ENCODE measurements at places on chromosomes 7 and 10.

DNA sequence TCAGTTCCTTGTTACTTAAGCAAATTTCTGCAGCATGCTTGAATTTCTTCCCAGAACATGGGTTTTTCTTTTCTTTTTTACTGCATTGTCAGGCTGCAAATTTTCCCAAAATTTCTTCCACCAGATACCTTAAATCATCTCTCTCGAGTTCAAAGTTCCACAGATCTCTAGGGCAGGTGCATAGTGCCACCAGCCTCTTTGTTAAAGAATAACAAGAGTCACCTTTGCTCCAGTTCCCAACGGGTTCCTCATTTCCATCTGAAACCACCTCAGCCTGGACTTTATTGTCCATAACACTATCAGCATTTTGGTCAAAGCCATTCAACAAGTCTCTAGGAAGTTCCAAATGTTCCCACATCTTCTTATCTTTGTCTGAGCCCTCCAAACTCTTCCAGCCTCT is 389.2 kb downstream of the NXPH1 start:
- DNase-seq: no peak

GRCh38 chr7:3207387-3207902 is 93.6 kb upstream of the SDK1 start:
- no peak for DNase-seq

DNA sequence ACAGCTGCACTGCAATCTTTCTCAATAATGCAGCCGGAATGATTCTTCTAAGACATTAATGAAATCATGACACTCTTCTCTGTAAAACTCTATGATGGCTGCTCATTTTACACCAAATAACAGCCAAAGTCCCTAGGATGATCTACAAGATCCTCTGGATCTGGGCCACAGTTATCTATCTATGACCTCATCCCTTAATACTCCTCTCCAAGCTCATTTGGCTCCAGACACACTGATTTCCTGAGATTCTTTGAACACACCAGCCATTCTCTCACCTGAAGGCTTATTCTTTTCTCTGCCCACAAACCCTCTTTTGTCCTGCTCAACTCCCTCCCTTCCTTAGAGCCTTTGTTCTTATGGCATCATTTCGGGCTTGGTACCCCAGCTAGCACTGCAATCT is 577.4 kb upstream of the ANKRD30A start:
- no peak for DNase-seq

- no peak for DNase-seq
Observed at GRCh38 chr7:108002726-108003598, at the start of gene LAMB1. LAMB1 (minus strand) TSS chr7:108003161; CDS start chr7:108002885, 276 bp downstream.

GRCh38 chr7:84790882-84791281 is 396.0 kb downstream of the SEMA3D start:
- DNase-seq: no peak

GRCh38 chr10:101062232-101063049 is 652 bp downstream of the KAZALD1 start:
- no peak for DNase-seq

GRCh38 chr10:120516426-120516825 is 59.4 kb downstream of the PLPP4 start:
- no peak for DNase-seq

- DNase-seq: no peak
Observed at GRCh38 chr7:155889636-155890511, 77.6 kb upstream of the SHH start.

All from NCI-H187 (cell line).